Choroid plexus epithelial cell (primary cell): ENCODE measurements at places on chromosomes 3 and 15.

DNA sequence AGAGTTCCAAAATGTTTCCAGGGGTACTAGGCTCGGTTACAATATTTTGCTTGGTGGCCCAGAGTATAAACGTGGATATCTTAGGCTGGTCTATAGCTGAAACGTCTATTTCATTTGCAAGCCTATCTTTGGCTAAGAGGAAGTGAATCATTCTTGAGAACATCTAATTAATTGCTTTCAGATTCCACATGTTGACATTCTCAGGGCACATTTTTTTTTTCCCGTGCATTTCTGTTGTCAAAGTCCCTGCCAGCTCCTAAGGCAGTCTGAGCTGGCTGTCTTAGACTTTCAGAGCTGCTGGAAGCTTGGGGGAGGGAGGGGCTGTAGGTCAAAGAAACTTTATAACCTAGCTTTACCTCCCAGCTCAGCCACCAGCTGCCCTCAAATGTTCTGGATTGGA is 23.2 kb upstream of the LAMP3 start:
- peak; percentile 63 for DNase-seq

DNA sequence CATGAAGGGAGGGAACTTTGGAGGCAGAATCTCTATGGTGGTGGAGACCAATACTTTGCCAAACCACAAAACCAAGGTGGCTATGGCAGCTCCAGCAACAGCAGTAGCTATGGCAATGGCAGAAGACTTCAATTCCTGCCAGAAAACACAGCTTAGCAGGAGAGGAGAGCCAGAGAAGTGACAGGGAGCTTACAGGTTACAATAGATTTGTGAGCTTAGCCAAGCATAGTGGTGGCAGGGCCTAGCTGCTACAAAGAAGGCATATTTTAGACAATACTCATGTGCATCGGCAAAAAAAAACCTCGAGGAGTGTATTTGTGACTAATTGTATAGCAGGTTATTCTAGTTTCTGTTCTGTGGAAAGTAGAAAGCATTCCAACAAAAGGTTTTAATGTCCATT is 6.4 kb upstream of the CSTA start:
- no peak for DNase-seq

DNA sequence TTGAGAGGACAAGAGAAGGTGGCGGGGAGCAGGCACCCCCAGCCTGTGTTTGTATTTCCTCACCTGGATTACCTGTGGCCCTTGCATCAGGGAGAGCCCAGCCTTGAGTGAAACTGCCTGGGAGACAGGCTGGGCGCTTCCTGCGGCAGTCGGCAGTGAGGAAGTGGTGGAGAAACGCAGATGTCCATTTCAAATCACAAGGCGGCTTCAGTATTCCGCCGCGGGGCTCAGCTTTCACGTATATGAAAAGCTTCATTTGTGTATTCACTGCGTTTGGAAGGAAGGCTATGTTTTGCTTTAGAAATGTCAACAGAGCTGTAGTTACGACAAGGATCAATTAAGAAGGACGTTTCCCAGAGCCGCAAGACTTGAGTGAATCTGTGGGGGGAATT is 167.4 kb upstream of the CTDSPL start:
- no peak for DNase-seq

- DNase-seq: no peak
Observed at GRCh38 chr3:53725387-53725995, 120.7 kb downstream of the CHDH start.

DNA sequence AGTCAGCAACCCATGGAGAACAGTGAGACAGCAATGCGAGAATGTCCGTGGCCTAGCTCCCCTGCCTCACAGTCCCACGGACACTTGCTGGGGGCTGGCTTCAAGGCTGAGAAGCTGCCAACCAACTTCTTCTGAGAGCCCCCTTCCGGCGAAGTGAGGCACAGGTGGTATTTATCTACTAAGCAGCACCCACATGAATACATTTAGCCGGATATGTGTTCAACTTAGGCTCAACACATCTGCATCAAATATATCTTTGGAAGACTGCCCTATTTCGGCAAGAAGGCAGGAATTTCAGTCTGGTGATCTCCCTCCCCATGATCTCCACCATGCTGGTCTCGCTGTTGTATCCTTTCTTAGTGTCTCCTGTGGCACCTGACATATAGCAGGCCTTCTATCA is 340.9 kb upstream of the NR2E3 start:
- peak; percentile 47 for DNase-seq

- DNase-seq: no peak
Observed at GRCh38 chr3:128279601-128279880, 126.3 kb downstream of the EEFSEC start.

- DNase-seq: no peak
Observed at GRCh38 chr15:38750786-38751185, 186.2 kb upstream of the RASGRP1 start.

- DNase-seq: peak; percentile 92
Observed at GRCh38 chr3:126472277-126473006, 3.2 kb downstream of the ZXDC start.

DNA sequence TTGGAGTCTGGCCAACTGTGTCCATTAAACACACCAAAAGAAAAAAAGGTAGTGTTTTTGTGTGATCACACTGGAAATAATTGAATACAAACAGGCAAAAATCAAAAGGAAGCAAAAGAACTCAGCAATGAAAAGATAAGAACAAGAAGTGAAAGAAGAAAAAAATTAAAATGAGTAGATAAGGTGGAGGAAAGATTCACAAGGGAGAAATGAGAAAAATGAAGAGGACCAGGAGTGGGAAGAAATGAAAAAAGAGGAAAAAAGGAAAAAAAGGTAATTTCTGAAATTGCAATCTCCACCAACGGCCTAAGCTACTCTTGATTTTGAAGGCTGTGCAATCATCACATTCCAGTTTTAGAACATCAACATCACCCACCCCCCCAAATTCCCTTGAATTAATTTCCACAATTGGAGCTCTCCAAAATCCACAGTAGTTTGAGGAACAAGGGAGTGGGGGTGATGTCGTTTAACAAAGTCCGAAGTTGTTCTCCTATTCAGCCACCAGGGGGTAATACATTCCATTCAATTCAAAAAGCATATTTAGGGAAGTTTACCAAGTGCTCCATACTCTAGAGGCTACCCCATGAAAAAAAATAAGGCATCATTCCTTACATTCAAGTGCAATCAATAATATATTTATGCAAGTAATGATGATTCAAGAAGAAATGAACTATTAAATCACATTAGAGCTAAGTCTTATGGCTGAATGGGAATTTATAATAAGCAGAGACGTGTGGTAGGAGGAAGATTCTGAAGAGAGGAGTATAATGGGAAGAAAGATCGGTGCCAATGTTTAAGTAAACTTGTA is 37.4 kb downstream of the ZNF860 start:
- peak; percentile 73 for DNase-seq

GRCh38 chr15:91469632-91470567 is 369.8 kb downstream of the SV2B start:
- no peak for DNase-seq

- no peak for DNase-seq
Observed at GRCh38 chr3:15536856-15537255, 15.3 kb upstream of the COLQ start.

- no peak for DNase-seq
Observed at GRCh38 chr3:129239991-129240390, 9.4 kb upstream of the COPG1 start.

GRCh38 chr3:25448750-25449692 is 21.0 kb downstream of the RARB start:
- peak; percentile 97 for DNase-seq

DNA sequence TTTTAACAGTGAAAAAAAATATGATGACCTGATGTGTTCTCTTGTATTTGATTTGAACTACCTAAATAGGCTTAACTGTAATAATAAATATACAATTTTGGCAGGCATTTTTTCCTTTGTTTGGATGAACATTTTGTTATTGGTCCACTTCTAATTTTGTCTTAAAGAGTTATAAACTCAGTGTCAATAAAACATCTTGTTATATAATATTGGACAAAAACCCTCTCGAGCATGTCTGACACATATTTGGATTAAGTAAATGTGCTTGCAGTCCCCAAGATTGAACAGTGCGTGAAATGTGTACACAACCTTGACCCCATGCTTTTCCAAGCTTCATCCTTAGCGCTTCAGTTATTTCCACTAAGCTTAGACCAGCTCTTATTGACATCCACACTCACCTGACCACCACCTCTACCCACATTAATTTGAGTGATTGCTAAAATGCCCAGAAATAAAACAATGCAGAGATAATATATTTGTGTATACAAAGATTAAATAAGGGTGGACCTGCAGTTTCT is 131.7 kb upstream of the ZBED2 start:
- DNase-seq: no peak

DNA sequence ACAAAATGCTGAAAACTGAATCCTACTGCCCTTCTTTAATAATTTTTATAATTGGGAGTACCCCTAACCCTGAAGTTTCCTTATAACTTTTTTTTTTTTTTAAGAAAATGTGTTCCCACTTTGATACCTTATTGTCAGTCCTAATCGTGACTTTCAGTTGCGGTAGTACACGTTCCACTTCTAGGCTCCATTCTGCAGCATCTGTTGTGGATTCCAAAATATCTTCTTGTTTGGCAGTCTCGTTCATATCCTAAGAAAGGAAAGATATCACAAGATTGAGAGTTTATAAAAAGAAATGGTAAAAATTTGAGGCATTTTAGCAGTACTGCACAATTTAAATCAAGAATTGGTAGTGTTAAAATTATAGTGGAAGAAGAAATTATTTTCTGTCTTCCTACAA is 30.8 kb downstream of the IFT57 start:
- no peak for DNase-seq

GRCh38 chr3:152050903-152051302 is 177.5 kb downstream of the SUCNR1 start:
- peak; percentile 83 for DNase-seq

DNA sequence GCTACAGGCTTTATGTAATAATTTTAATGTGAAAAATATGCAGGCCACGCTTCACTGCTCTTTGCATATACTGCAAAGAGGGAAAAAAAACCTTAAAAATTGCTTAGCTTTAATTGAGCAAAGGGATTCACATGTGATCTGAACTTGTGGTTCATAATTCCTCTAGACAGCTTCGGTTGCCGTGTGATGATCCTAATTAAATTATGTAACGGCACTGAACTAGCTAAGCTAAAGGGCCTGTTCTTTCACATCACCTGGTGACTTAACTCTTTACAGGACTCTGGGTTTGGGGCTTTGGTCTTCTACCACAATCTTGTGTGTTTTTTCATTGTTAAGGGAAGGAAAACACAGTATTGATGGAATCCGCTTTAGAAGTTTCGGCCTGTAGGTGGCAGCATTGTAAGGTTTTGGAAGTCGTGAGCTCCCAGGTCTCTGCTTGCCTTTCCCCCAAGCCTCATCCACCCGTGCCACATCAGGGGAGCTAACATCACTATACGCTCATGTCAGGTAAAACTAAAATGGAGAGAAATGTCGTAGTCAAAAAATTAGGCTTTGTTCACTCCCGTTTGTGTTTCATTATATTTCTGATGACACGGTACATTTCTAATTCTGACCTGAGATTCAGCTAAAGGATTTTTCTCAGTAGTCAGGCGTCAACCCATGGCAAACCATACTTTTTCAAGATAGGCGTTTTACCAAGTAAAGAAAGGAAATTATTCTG is 205.6 kb upstream of the DPH6 start:
- peak; percentile 89 for DNase-seq

GRCh38 chr3:11276901-11277300 is 4.7 kb downstream of the ATG7 start:
- DNase-seq: no peak

GRCh38 chr3:99962703-99963102 is 145.0 kb downstream of the CMSS1 start:
- peak; percentile 81 for DNase-seq

DNA sequence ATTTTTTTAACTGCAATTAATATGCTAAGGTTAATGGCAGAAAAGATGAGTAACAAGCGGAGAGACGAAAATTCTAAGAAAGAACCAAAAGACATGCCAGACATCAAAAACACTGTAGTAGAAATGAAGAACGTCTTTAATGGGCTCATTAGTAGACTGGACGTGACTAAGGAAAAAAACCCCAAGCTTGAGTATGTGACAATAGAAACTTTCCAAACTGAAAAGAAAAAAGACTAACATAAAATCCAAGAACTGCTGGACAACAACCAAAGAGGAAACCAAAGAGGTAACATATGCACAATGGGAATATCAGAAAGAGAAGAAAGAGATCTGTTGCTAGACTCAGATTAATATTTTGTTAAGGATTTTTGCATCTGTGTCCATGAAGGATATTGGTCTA is 94.6 kb upstream of the SETMAR start:
- DNase-seq: no peak

- no peak for DNase-seq
Observed at GRCh38 chr3:48208076-48208475, 15.2 kb upstream of the CAMP start.

GRCh38 chr15:40330368-40330836 is 6.9 kb downstream of the INAFM2 start:
- peak; percentile 55 for DNase-seq

- no peak for DNase-seq
Observed at GRCh38 chr3:182179631-182180030, 467.9 kb downstream of the SOX2 start.

- no peak for DNase-seq
Observed at GRCh38 chr3:68861521-68861920, 70.8 kb downstream of the TAFA4 start.

DNA sequence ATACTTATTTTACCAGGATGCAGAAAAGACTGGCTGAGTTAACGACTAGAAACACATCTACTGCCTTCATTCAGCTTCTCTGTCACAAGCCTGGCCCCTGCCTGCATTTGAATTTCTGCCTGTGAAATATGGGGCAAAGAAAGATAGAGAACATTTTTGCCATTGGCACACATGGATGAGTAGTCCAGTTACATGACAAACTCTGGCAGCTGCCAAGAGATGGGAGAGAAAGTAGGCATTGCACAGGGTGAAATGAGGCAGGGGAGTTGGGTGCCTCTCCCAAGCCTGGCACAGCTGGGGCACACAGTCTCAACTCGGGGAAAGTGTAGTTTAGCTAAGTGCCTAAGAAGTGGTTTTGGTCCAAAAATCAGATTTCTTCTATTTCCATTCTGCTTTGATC is 24.0 kb downstream of the ANXA2 start:
- DNase-seq: no peak

- peak; percentile 45 for DNase-seq
Observed at GRCh38 chr15:70853973-70854665, at the start of gene LARP6. Gene LARP6, minus strand, starts transcription at chr15:70854157. Its CDS starts 69 bp downstream, at chr15:70854088.

GRCh38 chr15:27990521-27991515 is 108.3 kb downstream of the OCA2 start:
- DNase-seq: no peak

- no peak for DNase-seq
Observed at GRCh38 chr3:71125738-71126137, 457.8 kb downstream of the FOXP1 start.
